ENCODE measurements at places on chromosomes 6 and 20.

DNA sequence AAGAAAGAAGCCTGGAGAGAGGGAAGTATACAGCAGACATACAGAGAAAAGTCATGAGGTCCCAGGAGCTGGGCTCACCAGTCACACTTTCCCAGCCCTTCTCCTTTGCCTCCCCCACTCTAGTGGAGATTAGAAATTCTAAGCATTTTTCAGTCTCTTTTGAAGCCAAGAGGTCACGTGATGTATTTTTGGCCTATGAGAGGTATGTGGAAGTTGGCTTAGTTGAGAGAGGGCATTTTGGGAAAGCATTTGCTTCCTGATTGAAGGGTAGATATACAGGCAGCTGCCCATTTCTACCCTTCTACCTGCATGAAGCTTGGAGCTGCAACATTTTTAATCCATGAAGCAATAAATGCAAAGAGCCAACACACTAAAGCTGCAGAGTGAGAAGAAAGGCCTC lies 106.0 kb upstream of the TNFAIP3 start:
- no peak overlapping the region for H3K27ac ChIP-seq
- H3K36me3 ChIP-seq = no peaks in the 10 kb centered on the region
- no peak overlapping the region for H3K4me3 ChIP-seq
- H3K27me3 ChIP-seq = no peaks in the 10 kb centered on the region

GRCh38 chr6:96652552-96652951 lies 89.6 kb downstream of the FHL5 start:
- H3K27me3 ChIP-seq = no peaks in the 10 kb centered on the region
- H3K27ac ChIP-seq = no peak overlapping the region
- H3K4me1 ChIP-seq = no peaks in the 10 kb centered on the region
- no peaks in the 10 kb centered on the region for H3K36me3 ChIP-seq
- no peak for DNase-seq

DNA sequence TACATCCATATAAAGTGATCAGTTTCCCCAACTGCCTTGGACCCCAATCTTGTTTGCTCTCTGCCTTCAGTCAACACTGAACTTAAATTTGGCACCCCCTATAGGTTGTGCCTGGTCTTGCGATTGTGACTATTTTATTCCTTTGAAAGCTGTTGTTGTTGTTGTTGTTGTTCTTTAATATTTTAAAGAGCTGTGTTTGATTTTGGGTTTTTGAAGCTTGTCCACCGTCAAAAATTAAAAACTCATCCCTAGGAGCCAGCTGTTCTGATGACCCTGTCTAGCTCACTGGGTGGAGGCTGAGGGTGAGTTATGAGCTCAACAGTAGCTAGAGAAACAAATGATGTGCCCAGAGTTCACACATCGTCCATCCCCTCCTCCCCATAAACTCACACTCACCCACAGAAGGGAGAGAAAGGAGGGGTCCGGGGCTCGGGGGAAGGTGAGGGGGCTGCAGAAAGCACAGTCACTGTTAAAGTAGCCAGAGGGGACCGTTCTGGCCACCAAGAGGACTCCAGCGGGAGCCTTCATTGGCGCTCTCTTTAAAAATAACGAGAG lies 4.0 kb downstream of the SIM1 start:
- H3K27ac ChIP-seq = no peak overlapping the region
- no peaks in the 10 kb centered on the region for H3K36me3 ChIP-seq
- H3K4me3 ChIP-seq = no peak overlapping the region
- peaks cover 100% of the 10 kb centered on the region for H3K27me3 ChIP-seq

- no peak overlapping the region for H3K27ac ChIP-seq
- peaks cover 5% of the 10 kb centered on the region for H3K27me3 ChIP-seq
- no peaks in the 10 kb centered on the region for H3K36me3 ChIP-seq
- no peak overlapping the region for H3K4me3 ChIP-seq
- DNase-seq = no peak
Measured at GRCh38 chr6:85321906-85322305, 128.0 kb upstream of the NT5E start.

DNA sequence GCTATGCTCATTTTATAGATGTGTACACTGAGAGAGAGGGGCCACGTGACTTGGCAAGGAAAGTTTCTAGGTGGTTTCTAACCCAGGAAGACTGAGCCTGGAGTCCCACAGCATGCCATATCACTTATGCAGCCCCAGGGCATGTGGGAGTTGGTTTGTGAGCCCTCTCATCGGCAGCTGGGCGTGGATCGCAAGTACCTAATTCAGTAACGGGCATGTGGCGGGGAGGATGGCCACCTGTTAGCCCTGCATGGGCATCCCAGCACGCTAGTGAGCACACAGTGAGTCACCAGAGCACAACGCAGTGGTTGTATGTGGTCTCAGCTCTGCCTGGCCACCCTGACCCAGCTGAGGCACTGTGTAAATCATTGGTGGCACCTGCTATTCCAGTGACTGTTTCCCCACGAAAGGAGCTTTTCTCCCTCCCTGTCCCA lies 88.3 kb downstream of the NINL start:
- no peaks in the 10 kb centered on the region for H3K27me3 ChIP-seq
- no peak overlapping the region for H3K27ac ChIP-seq
- H3K4me3 ChIP-seq = no peak overlapping the region

- H3K27me3 ChIP-seq = no peaks in the 10 kb centered on the region
- H3K27ac ChIP-seq = no peak overlapping the region
- DNase-seq = no peak
- no peaks in the 10 kb centered on the region for H3K4me1 ChIP-seq
- no peaks in the 10 kb centered on the region for H3K36me3 ChIP-seq
Measured at GRCh38 chr6:147087641-147088040, 116.6 kb upstream of the STXBP5 start.

GRCh38 chr6:138647006-138647405 lies 126.6 kb upstream of the CCDC28A start:
- H3K36me3 ChIP-seq = no peaks in the 10 kb centered on the region
- H3K27me3 ChIP-seq = no peaks in the 10 kb centered on the region
- H3K27ac ChIP-seq = no peak overlapping the region
- no peak for DNase-seq
- H3K4me3 ChIP-seq = no peak overlapping the region
- no peaks in the 10 kb centered on the region for H3K4me1 ChIP-seq

GRCh38 chr20:37343212-37343993 lies 2.5 kb upstream of the SRC start:
- H3K36me3 ChIP-seq = no peaks in the 10 kb centered on the region
- peak; percentile 87 for DNase-seq
- H3K27me3 ChIP-seq = no peaks in the 10 kb centered on the region

- no peak overlapping the region for H3K4me3 ChIP-seq
- no peaks in the 10 kb centered on the region for H3K4me1 ChIP-seq
- H3K36me3 ChIP-seq = no peaks in the 10 kb centered on the region
- DNase-seq = peak; percentile 29
- H3K27ac ChIP-seq = no peak overlapping the region
Measured at GRCh38 chr6:132763269-132763668, 5.6 kb upstream of the VNN2 start.

DNA sequence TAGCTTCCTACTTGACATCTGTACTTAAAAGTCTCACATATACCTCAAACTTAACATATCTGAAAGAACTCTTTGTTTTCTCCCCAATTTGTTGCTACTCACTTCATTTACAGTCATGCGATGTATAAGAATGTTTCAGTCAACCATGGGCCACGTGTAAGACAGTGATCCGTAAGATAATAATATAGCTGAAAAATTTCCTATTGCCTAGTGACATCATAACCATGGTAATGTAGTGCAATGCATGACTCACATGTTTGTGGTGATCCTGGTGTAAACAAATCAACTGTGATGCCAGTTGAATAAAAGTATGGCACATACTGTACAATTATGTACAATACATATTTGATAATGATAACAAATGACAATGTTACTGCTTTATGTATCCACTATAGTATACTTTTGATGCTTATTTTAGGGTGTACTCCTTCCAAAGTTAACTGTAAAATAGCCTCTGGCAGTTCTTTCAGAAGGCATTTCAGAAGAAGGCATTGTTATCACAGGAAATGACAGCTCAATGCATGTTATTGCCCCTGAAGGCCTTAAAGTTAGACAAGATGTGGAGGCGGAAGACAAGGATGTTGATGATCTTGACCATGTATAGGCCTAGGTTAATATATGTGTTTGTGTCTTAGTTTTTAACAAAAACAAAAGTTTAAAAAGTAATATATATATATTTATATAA lies 579.0 kb downstream of the EPHA7 start:
- H3K4me3 ChIP-seq = no peak overlapping the region
- no peaks in the 10 kb centered on the region for H3K36me3 ChIP-seq
- H3K27ac ChIP-seq = no peak overlapping the region

DNA sequence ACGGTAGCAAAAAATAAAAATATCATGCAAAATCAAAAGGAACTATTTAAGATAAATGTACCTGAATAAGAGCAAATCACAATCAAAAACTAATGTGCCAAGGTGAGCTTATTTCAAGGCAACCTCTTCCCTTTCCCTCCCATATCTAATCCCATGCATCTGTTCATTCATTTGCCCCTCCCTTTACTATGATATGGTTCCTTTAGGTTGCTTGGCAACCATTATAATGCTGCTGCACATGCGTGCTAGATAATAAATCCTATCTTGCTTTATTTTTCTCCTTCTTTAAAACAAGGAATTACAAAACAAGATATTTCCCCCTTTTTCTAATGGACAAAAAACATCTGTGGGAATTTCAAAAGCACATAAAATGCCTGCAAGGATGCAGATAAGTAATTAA lies 318.2 kb upstream of the POU3F2 start:
- H3K27ac ChIP-seq = no peak overlapping the region
- H3K36me3 ChIP-seq = no peaks in the 10 kb centered on the region
- no peak for DNase-seq

DNA sequence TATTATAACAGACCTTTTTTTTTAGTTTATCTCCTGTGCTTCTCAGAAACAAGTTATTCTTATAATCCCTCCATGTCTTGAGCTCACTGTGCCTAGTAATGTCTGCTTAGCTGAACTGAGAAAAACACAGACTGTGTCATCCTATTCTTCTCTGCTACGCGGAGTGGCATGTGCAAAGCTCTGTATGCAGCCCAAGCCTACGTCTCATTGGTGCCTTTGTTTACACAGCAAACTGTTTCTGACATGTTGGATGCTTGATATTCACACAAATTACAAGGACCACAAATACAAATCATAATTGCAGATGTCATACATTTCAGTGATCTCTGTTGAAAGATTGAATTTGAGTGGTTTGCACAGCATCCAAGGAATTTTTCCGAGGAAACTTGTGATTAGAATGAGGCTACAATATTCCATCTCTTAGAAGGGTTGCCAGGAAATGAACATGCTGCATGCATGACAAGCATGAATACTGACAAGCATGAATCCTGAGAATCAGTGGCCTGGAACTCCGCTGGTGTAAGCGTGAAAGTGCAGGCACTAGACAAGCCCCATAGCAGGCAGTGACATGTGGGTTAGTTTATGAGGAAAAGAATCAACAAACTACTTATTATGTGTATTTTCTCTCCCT lies 128.4 kb upstream of the SGK1 start:
- DNase-seq = no peak
- H3K36me3 ChIP-seq = no peaks in the 10 kb centered on the region
- no peaks in the 10 kb centered on the region for H3K4me1 ChIP-seq
- no peak overlapping the region for H3K27ac ChIP-seq
- no peak overlapping the region for H3K4me3 ChIP-seq

DNA sequence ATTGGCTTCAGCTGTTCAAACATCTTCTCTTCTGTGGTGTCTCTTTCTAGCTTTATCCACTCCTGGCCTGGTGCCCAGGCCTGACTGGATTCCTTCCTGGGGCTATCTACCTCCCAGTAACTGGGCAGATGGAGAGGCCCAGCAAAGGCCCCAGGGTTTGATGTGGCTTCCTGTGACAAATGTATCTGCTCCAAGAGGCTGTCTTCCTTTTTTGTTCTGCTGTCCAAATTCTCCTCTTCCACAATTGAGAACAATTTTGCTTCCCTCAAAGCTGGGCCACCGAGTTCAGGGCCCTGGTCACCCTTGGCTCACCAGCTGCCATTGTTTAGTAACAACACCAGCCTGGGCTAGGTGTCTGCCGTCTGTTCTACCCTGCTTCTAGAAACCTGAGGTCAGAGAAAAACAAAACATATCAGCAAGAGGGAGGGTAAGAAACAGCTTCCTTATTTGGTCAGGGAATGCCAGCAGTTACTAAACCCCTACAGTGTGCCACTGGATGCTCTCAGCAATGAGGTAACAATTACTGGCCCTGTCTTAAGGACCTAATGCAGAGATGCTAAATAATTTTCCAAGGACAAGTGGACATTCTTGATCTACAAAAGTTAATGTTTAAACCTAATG lies 3.9 kb downstream of the ZFP57 start:
- H3K27me3 ChIP-seq = no peaks in the 10 kb centered on the region
- no peaks in the 10 kb centered on the region for H3K4me1 ChIP-seq
- H3K36me3 ChIP-seq = no peaks in the 10 kb centered on the region
- H3K4me3 ChIP-seq = no peak overlapping the region
- DNase-seq = no peak

DNA sequence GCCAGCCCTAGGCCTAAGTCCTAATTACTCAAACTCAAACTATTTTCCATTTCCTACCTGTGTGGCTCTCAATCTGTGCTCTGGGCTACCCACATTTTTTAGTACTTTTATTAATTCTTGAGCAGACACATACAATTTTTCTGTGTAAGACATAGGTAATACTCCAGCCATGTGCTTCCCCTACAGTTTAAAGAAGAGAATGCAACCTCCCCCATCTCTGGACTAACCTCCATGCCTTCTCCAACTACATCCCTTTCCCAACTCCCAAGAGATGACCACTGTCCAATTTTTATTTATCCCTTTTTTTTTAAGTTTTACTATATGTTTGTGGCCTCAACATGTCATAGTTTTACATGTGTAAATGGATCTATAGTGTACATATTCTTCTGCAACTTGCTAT lies 5.8 kb downstream of the HMGN4 start:
- H3K36me3 ChIP-seq = peaks cover 6% of the 10 kb centered on the region
- peaks cover 9% of the 10 kb centered on the region for H3K4me1 ChIP-seq
- DNase-seq = no peak
- no peak overlapping the region for H3K4me3 ChIP-seq

DNA sequence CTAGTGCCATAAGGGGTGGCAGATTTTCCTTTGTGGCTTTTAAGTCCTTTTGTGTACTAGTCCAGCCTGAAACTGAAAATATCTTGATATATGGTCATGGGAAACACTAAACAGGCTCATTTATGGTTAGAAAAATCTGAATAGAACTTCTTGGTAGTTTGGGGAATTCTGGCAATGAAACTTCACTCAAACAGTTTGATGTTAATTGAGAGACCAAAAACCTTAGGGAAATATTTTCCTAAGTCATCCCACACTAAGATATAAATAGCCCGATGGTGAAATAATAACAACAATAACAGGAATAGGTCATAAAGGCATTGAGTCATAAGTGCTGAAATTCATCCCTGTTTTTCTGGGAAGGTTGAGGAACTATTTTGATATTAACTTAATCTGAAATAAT lies 146.2 kb upstream of the SMLR1 start:
- no peaks in the 10 kb centered on the region for H3K4me1 ChIP-seq
- H3K4me3 ChIP-seq = no peak overlapping the region
- DNase-seq = no peak
- H3K27me3 ChIP-seq = no peaks in the 10 kb centered on the region
- peak overlapping the region; percentile 38 for H3K27ac ChIP-seq
- no peaks in the 10 kb centered on the region for H3K36me3 ChIP-seq

DNA sequence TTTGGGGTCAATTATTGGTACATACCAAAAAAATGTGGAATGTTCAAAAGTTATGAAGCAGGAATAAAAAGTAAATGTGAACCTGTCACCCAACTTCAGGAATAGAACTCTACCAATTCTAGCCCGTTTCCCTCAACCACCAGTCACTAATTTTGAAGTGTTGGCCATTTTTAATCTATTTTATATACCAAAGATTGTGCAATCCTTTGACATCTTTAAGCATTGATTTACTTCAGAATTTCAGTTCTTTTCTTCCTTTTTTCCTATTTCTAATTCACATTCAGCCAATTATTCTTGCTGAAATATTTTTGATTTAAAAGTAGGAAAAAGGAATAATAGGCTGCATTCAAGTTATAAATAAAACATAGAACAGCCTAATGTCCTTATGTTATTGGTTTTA lies 46.9 kb upstream of the SMIM28 start:
- H3K36me3 ChIP-seq = no peaks in the 10 kb centered on the region
- no peak overlapping the region for H3K27ac ChIP-seq
- no peaks in the 10 kb centered on the region for H3K27me3 ChIP-seq
- no peak overlapping the region for H3K4me3 ChIP-seq
